ENCODE measurements at places on chromosomes 3 and 15.

GRCh38 chr15:72198356-72199204 is 993 bp upstream of the GRAMD2A start:
- DNase-seq: no peak

GRCh38 chr15:29270169-29270955 is 740 bp upstream of the NSMCE3 start:
- no peak for DNase-seq

- no peak for DNase-seq
These were observed 256.6 kb upstream of the NR2F2 start for GRCh38 chr15:96073908-96074307.

DNA sequence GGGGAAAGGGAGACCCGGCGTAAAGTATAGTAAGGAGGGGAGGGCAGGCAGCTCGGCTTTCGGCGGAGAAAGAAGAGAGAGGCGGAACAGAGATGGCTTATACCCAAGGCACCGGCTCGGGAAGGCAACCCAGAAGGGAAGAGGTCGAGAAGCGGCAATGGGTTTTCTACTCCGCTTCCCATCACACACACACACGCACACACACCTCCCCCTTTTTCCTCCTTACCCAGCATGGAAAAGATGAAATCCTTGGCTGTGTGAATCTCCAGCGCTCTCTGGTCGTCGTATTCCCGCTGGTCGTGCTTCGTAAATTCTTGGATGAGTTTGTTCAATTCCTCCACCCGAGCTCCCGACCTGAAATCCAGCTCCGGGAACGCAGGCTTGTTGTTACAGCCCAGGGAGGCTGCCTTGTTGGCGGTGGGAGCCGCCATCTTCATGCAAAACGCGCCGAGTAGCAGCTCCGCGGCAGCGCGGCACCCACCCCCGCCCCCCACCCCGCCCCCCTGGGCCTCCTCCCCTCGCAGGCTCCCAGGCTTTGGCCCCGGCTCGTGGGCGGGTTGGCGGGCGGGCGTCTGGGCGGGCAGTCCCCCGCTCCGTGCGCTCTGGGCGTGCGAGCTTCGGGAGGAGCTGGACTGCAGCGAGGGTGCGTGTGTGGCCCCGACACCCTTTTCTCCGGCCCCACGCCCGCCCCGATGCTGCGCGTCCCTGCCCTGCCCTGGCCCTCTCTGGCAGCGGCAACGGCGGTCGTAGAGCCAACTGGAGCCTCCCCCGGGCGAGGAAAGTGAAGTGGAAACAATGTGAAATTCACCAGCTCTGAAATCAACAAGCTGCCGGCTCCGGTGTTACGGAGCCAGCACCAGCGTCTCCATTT is at the start of gene MB21D2:
Gene MB21D2, minus strand, starts transcription at position 453 of the 871 bp plus-strand sequence. Its CDS starts 16 bp downstream, at position 437.
- peak; percentile 66 for DNase-seq

DNA sequence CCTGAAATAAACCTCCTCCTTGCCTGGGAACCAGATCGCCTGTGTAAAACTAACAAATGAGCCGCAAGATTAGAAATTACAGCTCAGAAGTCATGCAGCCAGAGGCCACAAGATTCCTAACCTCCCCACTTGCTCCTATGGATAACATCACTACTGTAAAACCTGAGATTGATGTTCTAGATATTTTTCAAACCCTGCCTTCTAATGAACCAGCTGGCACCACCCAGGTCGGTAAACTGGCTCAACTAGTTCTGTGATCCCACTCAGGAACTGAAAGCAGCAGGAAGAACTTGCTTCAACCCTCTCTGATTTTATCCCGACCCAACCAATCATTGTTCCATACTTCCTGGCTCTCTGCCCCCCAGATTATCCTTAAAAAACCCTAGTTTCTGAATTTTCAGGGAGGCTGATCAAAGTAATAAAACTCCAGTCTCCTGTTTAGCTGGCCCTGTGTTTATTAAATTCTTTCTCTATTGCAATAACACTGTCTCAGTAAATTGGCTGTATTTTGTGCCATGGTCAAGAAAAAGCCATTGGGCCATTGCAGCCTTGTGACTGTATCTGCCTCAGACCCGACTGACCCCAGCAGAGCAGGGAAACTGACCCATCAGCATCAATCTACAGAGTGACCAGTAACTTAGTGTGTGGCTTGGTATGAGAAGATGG is 98.9 kb downstream of the RPLP1 start:
- DNase-seq: no peak

GRCh38 chr3:52841211-52841980 is 6.6 kb upstream of the MUSTN1 start:
- no peak for DNase-seq

GRCh38 chr3:186598108-186598784 is 14.6 kb upstream of the AHSG start:
- no peak for DNase-seq

All from cerebellar nuclear complex (tissue), 1 donor.